ENCODE measurements at places on chromosomes 4 and X.

DNA sequence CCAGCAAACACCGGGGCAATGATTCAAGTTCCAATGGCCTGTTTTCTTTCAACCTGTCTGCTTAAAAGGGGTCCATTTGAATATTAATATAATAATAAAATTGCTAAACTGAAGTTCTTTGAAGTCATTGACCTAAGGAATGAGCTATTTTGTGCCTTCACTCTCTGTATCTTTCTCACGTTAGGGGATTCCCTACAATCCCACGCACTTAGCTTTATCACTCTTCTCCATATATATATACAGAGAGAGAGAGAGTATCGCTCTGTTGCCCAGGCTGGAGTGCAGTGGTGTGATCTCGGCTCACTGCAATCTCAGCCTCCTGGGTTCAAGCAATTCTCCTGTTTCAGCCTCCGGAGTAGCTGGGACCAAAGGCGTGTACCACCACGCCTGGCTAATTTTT, 83.9 kb upstream of the NWD2 start:
- no peak for DNase-seq

DNA sequence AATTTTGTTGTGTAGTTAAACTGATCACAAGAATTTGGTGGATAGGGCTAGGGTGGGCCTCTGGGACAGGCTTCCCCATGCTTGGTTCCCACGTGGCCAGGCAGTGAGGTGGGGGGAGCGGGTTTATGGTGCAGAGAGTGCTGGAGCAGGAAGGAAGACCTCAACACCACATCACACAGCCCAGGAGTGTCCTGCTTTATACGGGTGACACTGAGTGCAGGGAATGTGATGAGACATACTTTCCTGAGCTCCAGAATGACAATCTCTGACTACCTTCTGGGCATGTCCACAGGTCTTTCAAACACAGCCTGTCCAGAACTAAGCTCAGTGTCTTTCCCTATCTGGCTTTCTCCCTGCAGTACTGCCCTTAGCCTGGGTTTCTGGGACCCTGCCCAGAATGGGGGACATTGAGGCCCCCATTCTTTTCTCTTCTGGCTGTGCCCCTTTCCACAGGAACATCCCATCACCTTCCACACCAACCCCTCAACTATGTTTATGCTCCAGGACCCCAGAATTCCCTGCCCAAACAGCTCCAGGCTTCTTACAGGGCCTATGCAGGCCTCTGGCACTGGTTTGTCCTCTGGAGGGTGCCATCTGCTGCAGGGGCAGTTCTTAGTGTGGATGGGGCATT, 36.5 kb upstream of the RASL11B start:
- DNase-seq, result no peak

DNA sequence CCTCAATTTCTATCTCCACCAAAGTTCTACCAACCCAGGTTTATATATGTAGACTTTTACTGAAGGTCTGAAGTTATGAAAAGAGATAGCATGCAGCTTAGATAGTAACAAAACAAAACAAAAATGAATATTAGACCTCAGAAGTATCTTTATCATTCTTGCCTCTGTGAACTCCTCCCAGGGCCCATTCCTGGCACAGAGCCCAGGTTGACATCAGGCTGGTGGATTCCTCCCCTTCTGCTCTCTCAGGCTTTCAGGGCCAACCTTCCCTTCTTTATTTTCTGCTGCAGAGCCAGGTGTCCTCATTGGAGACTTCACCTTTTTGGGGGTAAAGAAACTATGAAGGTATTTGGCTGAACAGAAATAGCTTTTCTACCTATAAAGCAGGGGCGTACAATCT, 112.8 kb upstream of the PITX2 start:
- DNase-seq, result no peak

DNA sequence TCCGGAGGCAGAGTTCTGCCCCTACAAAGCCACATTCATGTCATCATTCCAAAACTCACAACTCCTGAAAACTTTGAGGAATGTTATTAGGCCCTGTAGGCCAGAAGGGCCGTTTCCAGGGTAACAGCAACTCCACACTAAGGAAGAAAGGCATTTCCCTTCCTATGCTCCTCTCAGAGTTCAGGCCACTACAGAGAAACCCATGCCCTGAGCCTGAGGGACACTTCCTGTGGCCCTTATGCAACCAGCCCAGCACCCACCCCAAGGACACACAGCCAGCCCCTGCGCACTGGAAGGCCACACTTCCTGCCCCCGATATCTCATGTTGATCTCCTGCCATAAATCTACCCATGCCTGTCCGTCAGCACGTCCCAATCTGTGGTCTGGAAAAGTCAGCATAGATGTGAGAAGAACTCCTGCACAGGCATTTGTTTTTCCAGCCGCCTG, 289.3 kb downstream of the BCOR start:
- no peak for DNase-seq

- no peak for DNase-seq
Observed at GRCh38 chrX:115372152-115372551, 82.6 kb downstream of the LUZP4 start.

DNA sequence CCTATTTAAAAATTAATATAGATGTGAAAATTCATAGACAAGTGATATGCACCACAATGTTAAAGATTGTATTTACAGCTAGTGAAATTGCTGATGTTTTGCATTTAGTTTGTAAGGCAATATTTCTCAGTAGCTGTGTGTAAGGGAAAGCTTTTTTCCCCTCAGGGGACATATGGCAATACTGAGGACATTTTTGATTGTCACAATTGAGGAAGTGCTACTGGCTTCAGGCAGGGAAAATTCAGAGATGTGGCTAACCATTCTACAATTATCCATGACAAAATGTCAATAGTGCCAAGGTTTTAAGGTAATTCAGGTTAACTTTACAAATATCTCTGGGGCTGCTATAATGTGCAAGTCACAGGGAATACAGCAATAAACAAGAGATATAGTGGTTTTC, 66.1 kb upstream of the IL15 start:
- DNase-seq, result no peak

GRCh38 chr4:184731056-184731455, 2.8 kb downstream of the CENPU start:
- DNase-seq, result no peak

- no peak for DNase-seq
Observed at GRCh38 chrX:72101597-72102037, 30.1 kb downstream of the RTL5 start.

DNA sequence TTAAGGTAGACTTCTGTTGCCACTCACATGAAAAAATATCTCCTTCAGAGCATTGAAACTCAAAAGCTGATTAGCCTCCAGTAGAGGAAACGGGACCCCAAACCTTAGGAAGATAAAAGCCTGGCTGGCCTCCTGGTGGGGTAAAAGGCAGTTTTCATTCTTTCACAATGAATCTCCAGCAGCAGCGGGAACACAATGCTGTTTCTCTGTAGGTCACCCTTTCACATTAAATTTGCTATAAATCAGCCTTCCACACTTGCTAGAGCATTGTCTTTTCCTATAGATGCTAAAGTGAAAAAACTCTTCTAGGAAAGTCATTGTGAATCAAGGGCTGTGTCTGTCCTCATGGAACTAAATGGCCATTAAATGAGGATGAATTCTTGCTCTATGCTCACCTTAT, 207.3 kb upstream of the MAGEB2 start:
- DNase-seq, result no peak

- DNase-seq, result no peak
Observed at GRCh38 chr4:94577136-94577535, 125.4 kb downstream of the PDLIM5 start.

DNA sequence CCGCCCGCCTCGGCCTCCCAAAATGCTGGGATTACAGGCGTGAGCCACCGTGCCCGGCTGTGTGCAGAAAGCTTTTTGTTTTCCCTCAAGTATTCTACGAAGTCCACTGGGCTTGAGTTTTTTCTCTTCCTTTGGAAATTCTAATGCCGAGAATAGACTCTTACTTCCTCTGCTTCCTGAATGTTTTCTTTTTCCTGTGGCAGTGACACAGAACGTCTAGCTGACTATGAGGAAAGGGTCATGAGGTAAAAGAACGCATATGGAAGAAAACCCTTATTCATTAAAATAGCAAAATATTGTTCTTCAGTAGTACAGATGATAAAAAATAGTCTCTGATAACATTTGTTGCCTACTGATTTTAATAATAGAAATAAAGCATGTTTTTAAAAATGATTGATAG, 4.9 kb upstream of the SLC25A4 start:
- no peak for DNase-seq

DNA sequence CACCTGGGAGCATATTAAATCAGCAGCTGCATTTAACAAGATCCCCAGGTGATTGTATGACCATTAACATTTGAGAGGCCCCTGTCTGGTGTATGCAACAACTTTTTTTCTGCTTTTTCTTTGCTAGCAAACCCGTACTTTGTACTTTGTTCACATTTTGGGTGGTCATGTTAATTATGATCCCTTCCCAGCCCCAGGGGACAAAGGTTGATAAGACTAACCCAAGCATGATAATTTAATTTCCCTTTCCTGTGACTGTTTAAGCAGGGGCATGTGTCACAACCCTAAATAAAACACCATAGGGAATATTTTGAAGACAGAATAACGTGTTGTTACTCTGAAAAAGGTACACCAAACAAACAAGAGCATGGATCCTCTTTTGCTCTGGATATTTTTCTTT, 332.0 kb downstream of the PCDH18 start:
- no peak for DNase-seq

DNA sequence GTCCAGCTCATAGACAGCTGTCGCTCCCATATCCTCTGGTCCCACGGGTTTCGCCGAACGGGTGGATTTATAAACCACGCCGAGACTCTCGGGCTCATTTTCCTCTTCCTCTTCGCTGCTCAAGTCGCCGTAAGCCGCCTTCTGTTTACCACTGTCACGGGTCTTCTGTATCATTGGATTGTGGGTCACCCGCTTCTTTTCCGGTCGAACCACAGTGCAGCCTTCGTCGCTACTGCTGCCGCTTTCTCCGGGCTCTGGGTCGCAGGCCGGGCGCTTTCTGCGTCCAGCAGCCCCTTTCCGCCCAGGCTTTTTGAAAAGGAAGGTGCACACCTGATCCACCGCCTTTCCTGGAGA, 311 bp downstream of the RNF113A start:
- DNase-seq, result no peak

- DNase-seq, result no peak
Observed at GRCh38 chr4:55038176-55038890, 87.1 kb downstream of the KDR start.

DNA sequence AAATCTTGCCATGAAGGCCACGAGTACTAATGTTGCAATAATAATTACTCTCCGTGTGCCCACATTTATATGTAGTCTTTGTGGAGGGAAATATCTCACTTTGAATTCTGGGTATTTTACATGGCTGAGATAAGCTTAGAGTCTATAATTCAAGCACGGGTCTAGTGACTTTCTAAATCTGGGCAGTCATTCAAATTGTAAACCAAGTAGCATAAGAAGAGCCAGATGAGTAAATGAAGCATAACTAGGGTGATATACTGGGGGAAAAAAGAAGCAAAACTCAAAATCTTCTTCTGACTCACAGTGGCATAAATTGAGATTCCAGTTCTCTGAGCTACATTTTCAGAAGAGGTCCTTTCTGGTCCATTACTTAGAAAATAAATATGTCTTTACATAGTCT, 53.0 kb downstream of the MAPK10 start:
- no peak for DNase-seq

DNA sequence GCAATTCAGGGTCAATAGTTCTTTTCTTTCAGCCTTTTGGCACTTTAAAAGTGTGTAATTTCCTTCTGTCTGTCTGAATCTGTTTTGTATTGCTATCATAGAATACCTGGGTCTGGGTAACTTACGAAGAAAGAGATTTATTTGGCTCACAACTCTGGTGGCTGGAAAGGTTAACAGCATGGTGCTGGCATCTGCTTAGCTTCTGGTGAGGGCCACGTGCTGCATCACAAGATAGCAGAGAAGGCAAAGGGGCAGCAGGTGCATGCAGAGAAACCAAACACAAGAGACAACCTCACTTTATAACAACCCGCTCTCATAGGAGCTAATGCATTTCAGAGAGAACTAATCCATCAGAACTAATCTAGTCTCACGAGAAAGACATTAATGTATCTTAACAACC, 18.8 kb downstream of the RGN start:
- no peak for DNase-seq

DNA sequence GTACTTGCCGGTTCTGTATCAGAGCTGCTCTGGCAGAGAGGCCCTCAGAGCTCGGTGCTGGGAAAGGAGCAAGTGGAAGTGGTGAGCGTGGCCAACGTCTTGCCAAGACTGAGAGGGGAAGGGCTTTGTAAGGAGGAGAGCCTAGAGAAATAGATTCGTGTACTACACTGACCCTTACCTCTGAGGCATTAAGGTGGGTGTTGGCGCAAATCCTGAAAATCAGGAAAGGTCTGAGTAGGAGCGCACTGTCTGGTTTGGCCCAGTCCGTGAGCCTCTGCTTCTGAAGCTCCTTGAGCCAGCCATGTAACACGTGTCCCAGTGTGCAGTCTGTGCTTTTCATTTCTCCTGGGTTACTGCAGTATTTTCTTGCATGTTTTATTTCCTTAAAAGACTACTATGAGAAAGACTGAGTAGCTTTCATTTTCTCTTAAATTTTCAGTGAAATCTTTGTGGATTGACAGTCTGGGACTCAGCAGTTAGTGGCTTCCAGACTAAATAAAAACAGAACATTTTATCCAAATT, 140.5 kb downstream of the SOWAHB start:
- DNase-seq, result no peak

- DNase-seq, result no peak
Observed at GRCh38 chr4:38109896-38110295, 149.7 kb downstream of the PTTG2 start.

- DNase-seq, result no peak
Observed at GRCh38 chrX:34886011-34886410, 56.6 kb upstream of the FAM47B start.

DNA sequence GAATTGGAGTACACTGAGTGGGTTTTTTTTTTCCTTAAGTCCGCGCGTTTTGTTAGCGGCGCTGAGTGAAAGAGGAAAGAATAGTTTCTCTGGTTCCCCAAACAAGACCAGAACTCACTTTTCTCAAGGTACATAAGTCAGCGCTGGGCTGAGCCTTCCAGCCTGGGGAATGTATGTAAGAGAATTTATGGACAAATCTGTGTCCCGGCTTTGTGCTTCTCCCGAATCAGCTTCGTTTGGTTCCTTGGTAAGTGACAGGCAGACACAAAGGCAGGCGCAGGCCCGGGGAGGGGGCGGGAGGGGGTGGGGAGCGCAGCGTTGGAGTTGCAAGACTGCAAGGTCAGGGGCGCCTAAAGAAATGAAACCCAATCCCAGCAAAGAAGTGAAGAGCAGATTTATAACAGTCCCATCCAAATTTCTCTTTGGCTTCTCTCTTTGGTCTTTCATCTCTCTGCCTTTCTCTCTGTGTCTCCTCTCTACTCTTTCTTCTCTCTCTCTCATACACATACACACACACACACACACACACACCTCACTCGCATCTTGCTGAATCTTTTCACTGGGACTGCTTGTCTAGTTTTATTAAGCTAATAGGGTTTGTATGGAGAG, 981 bp downstream of the TET2 start:
- DNase-seq, result no peak

GRCh38 chr4:129641179-129641578, 545.2 kb downstream of the C4orf33 start:
- no peak for DNase-seq

- DNase-seq, result no peak
Observed at GRCh38 chrX:11341274-11342201, 48.3 kb downstream of the AMELX start.
